ENCODE measurements at places on chromosomes 7 and 10. TPM values are rescaled to one million over a fixed set of nuclear protein-coding genes. Genes with fewer than 3 reads are reported as not detected.

- DNase-seq, result no peak
- peaks cover 8% of the 10 kb centered on the region for H3K4me1 ChIP-seq
- H3K36me3 ChIP-seq, result no peaks in the 10 kb centered on the region
These were observed at the start of gene FAM237B for GRCh38 chr7:90320801-90321494. Gene FAM237B (minus strand): TSS chr7:90321304. CDS start chr7:90319748, 1,556 bp downstream.

- no peaks in the 10 kb centered on the region for H3K36me3 ChIP-seq
- H3K4me1 ChIP-seq, result peaks cover 12% of the 10 kb centered on the region
- H3K27me3 ChIP-seq, result no peaks in the 10 kb centered on the region
- peak overlapping the region; percentile 63 for H3K27ac ChIP-seq
- H3K4me3 ChIP-seq, result no peak overlapping the region
These were observed 44.4 kb downstream of the PFKFB3 start for GRCh38 chr10:6247041-6247712.

- no peaks in the 10 kb centered on the region for H3K4me1 ChIP-seq
- H3K27ac ChIP-seq, result no peak overlapping the region
- no peaks in the 10 kb centered on the region for H3K36me3 ChIP-seq
- H3K27me3 ChIP-seq, result no peaks in the 10 kb centered on the region
- no peak overlapping the region for H3K4me3 ChIP-seq
These were observed 17.7 kb upstream of the SEPHS1 start for GRCh38 chr10:13365831-13366230.

Gene FAM237B
- not detected for total RNA-seq

DNA sequence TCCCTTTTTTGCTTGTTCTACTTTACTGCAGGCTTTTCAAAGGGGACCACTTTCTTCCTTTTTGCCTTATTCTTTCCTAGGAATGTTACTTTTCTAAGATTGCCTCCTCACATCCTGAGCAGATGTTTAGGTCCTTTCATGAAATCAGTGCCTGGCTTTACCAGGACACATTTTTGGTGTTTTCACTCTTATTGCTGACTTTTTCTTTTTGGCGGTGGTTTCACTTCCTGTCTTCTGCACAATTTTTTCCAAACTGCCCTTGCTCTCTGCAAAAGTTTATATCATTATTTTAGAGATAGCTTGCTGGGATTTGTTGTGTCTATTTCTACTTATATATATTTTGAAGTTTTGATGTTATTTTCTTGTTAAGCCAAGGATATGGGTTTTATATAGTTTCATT lies 332.2 kb upstream of the MTPN start:
- H3K4me1 ChIP-seq, result no peaks in the 10 kb centered on the region
- H3K36me3 ChIP-seq, result no peaks in the 10 kb centered on the region
- no peak overlapping the region for H3K4me3 ChIP-seq
- H3K27me3 ChIP-seq, result no peaks in the 10 kb centered on the region
- DNase-seq, result no peak
- no peak overlapping the region for H3K27ac ChIP-seq
